Activated naive CD8-positive, alpha-beta T cell treated with anti-CD3 and anti-CD28 coated beads, Interleukin-2, amount 10 ng/mL, durations not matched to agents 7 days and 5 days (primary cell): ENCODE measurements at places on chromosomes 5 and 9. TPM values are rescaled to one million over a fixed set of nuclear protein-coding genes. Genes with fewer than 3 reads are reported as not detected.

DNA sequence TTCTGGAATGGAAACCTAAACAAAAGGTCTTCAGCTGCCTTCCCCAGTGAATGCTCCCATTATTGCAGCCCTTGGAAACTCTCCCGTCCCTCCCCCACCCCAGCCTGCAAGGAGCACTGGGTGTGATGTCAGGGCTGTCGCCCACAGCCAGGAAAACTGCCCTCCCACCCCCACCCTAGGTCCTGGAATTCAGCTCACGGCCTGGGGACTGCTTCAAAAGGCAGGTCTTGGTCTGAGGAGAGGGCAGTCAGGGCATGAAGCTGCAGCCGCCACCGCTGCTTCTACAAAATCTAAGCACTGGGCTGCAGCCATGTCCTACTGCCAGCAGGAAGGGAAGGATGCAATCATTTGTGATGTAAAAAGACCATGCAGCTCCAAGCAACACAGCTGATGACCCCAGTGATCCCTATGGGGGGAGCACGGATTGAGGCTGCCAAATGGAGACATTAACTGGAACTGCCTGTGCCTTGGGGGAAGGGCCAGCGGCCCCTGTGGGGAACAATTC is 11.4 kb downstream of the GRHPR start:
- no peaks in the 10 kb centered on the region for H3K4me1 ChIP-seq
- no peak for DNase-seq
- no peak overlapping the region for H3K27ac ChIP-seq
- no peak overlapping the region for H3K4me3 ChIP-seq

- H3K27me3 ChIP-seq, result no peaks in the 10 kb centered on the region
- no peaks in the 10 kb centered on the region for H3K4me1 ChIP-seq
- no peaks in the 10 kb centered on the region for H3K36me3 ChIP-seq
- H3K27ac ChIP-seq, result no peak overlapping the region
- H3K4me3 ChIP-seq, result no peak overlapping the region
- DNase-seq, result no peak
These were observed 806.2 kb upstream of the WWC1 start for GRCh38 chr5:167485061-167485774.

DNA sequence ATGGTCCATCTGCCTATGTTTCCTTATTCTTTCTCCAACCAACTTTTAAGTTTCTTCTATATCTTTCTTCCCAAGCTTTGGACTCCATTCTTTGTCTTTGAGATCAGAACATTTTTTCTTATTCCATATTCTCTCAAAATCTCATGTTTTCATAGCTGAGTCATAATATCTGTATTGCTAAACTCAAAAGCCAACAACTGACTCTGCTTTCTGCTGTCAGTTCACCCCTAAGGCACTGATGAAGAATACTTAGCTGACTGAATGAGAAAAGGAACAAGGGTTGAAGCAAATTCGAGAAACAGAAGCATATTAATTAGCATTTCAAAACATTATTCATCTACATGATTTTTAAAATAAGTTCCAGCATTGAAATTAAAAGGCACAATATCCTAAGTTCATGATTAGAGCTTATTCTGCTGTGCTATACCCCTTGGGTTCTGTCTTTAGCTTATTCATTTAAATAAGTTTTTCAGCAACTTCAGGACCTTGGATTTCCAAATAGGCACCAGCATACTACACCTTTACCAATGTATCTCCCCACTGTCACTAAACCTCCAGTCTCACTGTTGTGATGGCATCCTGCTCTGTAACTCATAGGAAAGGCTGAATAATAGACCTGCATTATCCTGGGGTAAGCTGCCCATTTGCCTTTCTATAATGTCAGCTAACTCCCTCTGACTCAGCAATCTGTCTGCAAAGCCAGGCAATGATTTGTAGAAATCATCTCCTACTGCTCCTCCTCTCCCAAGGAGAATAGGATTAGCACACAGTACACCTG is 49.9 kb upstream of the C5orf46 start:
- no peak overlapping the region for H3K4me3 ChIP-seq
- peaks cover 2% of the 10 kb centered on the region for H3K27me3 ChIP-seq
- DNase-seq, result no peak
- no peaks in the 10 kb centered on the region for H3K4me1 ChIP-seq
- no peaks in the 10 kb centered on the region for H3K36me3 ChIP-seq
- H3K27ac ChIP-seq, result no peak overlapping the region

Gene FREM1
- total RNA-seq, result not detected
